Progenitor cell of endocrine pancreas (in vitro differentiated cells): ENCODE measurements at places on chromosomes 4 and X. TPM values are rescaled to one million over a fixed set of nuclear protein-coding genes. Genes with fewer than 3 reads are reported as not detected.

STBD1 gene
- total RNA-seq, result 1.9 TPM in 2 replicates

- no peak for DNase-seq
These were observed 17.6 kb upstream of the GABRA4 start for GRCh38 chr4:47010912-47011446.

GRCh38 chrX:15926622-15927021 lies 72.0 kb upstream of the AP1S2 start:
- no peak for DNase-seq

DNA sequence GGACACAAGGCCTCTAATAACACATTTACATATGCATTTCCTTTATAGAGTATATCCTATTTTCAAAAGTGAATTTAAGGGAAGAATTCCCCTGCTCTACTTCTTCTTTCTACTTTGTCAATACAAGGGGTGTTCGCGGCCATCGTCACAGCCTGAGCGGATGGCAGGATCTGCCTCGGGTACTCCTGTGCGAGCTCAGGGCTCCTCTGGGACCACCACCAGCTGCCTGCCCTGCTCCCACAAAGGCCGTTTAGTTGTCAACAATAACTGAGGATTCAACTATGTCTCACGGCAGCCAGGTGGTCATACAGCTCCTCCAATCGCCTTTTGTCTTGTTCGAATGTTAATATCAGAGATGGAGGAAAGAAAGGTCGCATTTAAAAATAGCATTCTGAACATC lies 228.2 kb upstream of the TENM3 start:
- no peak for DNase-seq

CTAG1A gene
- not detected in 2 replicates for total RNA-seq

DNA sequence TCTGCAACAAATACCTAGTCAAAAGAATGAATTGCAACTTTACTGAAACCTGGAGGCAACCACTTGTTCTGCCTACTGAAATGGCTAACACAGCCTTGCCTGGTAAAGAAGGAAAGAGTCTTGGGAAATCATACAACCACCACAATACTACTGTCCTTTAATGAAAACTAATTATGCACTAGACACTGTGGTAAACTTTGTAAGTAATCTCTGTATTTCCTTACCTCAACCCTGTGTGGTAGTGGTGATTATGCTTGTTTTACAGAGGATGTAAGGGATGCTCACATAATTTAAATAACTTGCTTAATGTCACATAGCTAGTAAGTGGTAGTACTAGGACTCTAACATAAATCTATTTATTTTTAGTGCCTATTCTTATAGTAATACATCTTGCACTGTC lies 44.7 kb downstream of the TMEM156 start:
- DNase-seq, result no peak

FAM241A gene
- total RNA-seq, result 0.22 and 0.29 TPM in 2 replicates

GRCh38 chrX:154049209-154050112 lies 29.8 kb upstream of the IRAK1 start:
- no peak for DNase-seq
